ENCODE measurements at places on chromosomes 11 and 22.
A peak's percentile ranks its signal among the peaks of the same experiment; 100 is the strongest.

DNA sequence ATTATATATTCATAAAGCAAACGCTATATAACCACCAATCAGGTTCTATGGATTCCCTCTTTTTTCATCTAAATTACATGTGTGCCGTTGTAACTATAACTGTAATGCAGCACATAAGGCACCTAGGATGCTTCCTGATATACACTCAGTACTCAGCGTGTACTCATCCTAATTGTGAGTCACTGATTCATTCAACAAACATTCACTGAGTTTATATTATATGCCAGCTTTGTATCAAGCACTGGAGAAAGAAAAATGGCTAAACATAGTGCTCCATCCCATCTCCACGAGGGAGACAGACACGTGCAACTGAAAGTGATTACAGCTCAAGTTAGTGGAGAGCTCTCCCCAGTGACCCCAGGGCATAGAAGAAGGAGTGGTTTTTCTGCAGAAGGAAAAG, 49.9 kb upstream of the SYN3 start:
- DNase-seq, result no peak

GRCh38 chr11:73330569-73331093, 22.6 kb downstream of the ARHGEF17 start:
- DNase-seq, result no peak

DNA sequence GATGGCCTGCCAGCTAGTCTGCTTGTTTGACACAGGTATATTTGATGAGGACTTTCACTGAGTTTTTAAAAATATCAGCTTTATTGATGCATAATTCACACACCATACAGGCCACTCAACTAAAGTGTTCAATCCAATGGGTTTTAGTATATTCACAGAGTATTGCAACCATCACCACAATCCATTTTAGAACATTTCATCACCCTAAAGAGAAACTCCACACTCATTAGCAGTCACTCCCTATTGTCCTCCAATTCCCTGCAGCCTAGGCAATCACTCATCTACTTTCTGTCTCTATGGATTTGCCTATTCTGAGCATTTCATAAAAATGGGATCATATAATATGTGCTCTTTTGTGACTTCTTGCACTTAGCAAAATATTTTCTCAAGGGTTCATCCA, 397.9 kb upstream of the NARS2 start:
- DNase-seq, result no peak

- DNase-seq, result no peak
Observed at GRCh38 chr11:134048028-134048427, 20.8 kb upstream of the JAM3 start.

DNA sequence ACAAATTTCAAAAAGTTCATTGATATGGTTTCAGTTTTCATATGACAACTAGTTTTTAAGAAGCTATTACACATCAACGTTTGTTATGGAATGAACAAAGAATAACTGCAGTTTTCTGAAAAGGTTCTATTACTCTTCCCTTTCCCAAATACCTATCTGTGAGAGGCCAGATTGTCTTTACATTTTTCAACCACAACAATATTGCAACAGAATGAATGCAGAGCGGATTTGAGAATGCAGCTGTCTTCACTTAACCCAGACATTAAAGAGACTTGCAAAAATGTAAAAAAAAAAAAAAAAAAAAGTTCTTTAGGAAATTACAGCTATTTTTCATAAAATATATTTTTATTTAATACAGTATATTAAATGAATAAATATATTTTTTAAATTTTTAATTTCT, 250.8 kb downstream of the DDX10 start:
- DNase-seq, result no peak

- DNase-seq, result no peak
Observed at GRCh38 chr11:46356924-46357482, 9.7 kb downstream of the DGKZ start.

- DNase-seq, result no peak
Observed at GRCh38 chr11:70020336-70021214, 57.5 kb upstream of the ANO1 start.

DNA sequence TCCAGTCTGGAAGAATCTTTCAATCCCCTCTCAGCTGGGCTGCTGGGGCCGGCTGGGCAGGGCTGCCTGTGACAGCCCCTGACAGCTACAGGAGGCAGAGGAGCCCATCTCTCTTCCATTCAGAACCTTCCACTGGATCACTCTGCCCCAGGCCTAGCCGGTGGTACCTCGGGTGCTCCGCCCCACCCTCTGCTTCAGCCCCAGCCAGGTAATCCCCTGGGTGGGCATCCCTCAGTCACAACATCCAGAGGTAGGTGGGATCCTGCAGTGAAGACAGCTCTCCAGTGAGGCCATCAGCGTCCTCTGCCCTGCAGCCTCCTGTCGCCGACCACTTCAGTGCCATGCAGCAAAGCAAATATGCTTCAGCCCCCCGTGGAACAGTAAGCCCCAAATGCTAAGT, 223.7 kb downstream of the DSCAML1 start:
- no peak for DNase-seq

- DNase-seq, result no peak
Observed at GRCh38 chr11:72684236-72684912, 10.2 kb upstream of the PDE2A start.

- DNase-seq, result no peak
Observed at GRCh38 chr11:43950311-43950855, 7.9 kb downstream of the C11orf96 start.

GRCh38 chr11:94759522-94759921, 8.6 kb upstream of the AMOTL1 start:
- DNase-seq, result no peak

DNA sequence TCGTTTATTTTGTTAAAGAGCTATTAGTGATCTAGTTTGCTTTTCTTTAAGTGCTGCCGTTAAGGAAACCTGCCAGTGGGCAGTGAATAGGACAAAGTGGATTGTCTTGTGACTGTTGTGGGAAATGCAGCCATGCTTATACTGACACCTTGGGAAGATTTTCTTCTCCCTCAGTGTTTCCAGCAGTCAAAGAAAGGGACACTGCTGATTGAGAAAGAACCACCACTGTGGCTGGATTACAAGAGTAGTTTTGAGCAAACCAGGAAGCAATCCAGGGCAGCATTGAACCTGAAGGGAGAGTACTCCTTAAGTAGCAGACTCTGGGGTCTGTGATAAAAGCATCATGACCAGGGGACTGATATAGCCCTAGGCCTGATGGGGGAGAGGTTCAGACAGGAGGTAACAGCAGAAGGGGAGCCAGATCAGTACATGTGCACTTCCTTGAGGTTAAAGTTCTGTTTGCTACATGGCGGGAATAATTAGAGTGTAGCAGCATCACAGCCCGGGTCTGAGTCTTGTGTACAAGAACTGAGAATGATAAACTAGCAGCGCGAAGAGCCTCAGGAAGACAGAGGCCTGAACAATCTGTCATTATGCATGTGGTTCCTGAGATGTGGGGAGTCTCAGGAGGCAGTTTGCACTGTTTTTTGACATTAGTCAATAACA, 167.8 kb downstream of the C11orf91 start:
- DNase-seq, result no peak

DNA sequence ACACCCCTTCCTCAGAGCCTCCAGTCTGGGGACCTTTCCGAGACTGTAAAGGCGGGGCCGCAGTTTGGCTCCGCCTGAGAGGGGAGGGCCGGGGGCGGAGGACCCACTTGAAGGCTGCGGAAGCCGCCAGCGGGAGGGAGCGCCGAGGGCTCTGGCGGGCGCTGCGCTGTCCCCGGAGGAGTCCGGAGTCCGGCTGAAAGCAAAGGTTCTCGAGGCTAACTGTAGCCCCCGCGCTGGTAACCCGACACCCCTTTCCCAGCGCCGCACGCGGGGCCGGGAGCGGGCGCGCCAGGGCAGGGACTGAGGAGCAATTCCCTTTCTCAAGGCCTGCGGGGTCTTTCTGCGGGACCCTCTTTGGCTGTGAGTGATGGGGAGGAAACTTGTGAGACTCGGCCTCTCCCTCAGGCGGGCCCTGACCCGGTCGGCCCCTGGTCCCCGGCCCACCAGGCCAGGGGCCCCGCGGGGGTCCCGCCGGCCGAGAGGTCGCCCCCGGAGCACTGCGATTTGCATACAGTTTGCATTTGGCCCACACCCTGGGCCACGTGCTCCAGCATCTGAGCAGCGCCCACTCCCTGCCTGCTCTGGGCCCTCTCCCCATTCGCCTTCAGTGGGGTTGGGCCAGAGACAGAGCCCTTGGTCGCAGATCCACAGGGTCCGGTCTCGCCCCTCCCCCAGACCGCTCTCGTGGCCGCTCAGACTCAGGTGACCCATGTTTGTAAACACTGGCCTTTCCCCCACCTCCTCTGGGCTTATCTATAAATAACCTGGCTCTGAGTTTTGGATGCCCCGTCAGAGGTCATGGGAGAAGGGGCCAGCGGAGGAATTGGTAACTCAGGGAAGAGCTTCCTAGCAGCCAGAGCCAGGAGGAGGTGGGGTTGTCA, 519 bp upstream of the ART5 start:
- peak; percentile 64 for DNase-seq

GRCh38 chr11:72719144-72719543, 33.1 kb downstream of the ARAP1 start:
- no peak for DNase-seq

Measured in activated T-helper 9 cell treated with anti-CD3 and anti-CD28 coated beads, Interleukin-2, amount 50 U/mL, for 16 hours (primary cell).